Myocyte (in vitro differentiated cells): ENCODE measurements at places on chromosomes 12 and 14.
A peak's percentile ranks its signal among the peaks of the same experiment; 100 is the strongest.

GRCh38 chr12:53735-54730, 12.5 kb upstream of the IQSEC3 start:
- no peak for DNase-seq

DNA sequence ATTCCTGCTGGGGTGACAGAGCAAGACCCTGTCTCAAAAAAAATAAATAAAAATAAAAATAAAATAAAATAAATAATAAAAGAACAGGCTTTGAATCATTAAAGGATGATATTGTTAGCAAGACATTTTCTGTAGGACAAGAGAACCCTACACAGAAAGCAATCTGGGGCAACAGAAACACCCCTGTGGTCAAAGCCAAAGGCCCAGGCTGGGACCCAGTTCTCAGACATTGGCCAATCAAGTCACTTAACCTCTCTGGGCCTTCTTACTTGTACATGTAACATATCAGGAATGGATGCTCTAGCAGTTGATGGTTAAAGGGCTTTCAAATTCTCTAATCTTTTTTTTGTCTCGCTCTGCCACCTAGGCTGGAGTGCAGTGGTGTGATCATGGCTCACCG, 35.5 kb upstream of the TESC start:
- no peak for DNase-seq

DNA sequence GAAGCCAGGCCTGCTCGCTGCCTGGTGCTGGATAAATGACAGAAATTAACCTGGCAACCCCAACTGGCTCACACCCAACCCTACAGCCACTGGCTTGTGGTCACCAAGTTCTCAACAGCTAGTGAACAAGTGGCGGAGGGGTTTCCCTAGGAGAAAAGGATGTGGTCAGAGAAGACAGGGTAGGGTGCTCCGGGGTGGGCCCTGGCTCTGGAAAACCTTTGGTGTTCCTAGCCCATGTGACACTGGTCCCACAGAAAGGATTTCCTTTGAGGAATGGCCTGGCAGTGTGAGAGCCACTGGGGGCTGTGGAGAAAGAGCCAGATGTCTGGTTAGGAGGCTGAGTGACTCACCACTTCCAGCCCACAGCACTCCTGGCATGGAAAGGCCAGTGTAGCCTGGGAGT, 8.7 kb downstream of the SYNE3 start:
- DNase-seq, result peak; percentile 90

DNA sequence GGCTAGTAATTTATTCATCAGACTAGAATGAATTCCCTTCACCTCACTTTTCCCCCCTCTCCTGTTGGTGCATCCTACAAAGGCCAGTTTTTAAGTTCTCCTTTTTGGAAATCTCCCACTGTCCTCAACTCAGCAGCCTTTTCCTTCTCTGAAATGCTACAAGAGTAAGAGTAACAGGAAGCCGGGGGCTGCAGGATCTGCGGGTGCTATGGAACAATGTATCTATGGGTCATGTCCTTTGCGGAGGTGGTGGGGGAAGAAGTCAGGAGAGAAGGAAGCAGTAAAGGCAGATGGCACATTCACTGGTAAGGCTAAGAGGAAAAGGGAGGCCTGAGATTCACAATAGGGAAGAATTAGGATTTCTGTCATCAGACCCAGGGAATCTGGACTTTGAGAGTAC, 22.2 kb upstream of the TESC start:
- no peak for DNase-seq

GRCh38 chr12:131459773-131460365, 251.0 kb upstream of the SFSWAP start:
- no peak for DNase-seq

GRCh38 chr14:86296173-86296572, 766.2 kb downstream of the FLRT2 start:
- DNase-seq, result peak; percentile 60

- no peak for DNase-seq
Measured at GRCh38 chr14:40374221-40374620, 942.0 kb upstream of the FBXO33 start.

- DNase-seq, result no peak
Measured at GRCh38 chr14:92542766-92543554, 29.4 kb downstream of the RIN3 start.

GRCh38 chr14:39860596-39861228, 428.5 kb upstream of the FBXO33 start:
- no peak for DNase-seq

DNA sequence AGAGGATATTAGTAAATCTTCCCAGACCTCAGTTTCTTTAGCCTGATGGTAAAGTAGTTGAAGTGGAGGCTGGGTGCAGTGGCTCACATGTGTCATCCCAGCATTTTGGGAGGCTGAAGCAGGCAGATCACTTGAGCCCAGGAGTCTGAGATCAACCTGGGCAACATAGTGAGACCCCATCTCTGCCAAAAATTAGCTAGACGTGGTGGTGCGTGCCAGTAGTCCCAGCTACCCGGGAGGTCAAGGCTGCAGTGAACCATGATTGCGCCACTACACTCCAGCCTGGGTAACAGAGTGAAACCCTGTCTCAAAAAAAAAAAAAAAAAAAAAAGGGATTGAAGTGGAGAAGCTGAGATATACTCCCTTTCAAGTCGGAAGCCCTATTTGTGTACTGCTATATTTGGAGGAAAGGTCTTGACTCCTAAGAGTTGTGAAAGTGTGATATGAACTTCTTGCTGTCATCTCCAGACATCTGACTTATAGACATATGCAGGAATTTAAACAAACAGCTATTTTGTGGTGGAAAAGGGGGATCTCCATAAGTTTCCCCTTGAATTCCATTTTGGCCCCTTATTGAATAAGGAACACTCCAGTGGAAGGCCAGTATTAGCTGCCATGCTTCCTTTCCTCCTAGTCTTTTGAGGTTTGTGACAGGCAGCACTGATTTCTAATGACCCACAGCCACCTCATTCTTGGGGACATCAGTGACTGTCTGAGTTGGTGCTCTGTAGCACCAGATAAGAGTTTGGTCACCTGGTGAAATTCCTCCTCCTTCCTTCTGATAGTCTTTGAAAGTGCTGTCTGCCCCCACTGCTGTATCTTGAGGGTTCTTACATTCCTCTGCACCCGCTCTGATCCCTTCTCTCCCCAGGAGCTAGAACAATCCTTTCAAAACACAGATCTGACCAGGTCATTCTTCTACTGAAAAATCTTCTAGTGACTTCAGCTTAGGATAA, 7.4 kb downstream of the ELK3 start:
- DNase-seq, result no peak

GRCh38 chr14:66507181-66507721, 696 bp upstream of the GPHN start:
- DNase-seq, result no peak

DNA sequence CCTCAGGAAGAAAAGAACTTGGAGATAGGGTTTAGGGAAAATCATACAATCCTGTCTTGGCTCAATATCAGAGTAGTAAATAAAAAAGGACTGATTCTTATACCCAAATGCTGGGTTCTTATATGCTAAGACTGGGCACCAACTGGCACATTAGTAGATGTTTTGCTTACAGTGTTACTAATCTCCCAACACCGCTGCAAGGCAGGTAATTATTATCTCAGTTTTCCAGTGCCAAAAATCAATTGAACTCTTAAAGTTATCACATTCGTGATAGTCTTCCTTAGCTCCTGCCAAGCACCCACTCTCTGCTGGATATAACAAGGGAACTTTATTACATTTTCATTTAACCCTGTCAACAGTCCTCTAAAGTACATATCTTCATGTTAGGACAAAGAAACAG, 25.0 kb upstream of the HIGD1C start:
- no peak for DNase-seq

GRCh38 chr12:104448451-104448850, 8.3 kb upstream of the CHST11 start:
- no peak for DNase-seq

GRCh38 chr12:52126050-52126604, 46.6 kb downstream of the SMIM41 start:
- no peak for DNase-seq
